Kidney (tissue), 22 donors: ENCODE measurements at places on chromosomes 7 and 10. TPM values are rescaled to one million over a fixed set of nuclear protein-coding genes. Genes with fewer than 3 reads are reported as not detected.

Gene HTR5A
- not detected for total RNA-seq

Gene EGR2
- total RNA-seq = 1.6 TPM

Gene PTPN20
- 1.9 TPM for total RNA-seq

Gene HTRA1
- 86.0 TPM for total RNA-seq

Gene CFAP43
- 7.2 TPM for total RNA-seq

Gene PPA1
- 116 TPM for total RNA-seq

Gene PNLIPRP1
- total RNA-seq = not detected

Gene CALML3
- not detected for total RNA-seq

Gene NEBL
- total RNA-seq = 21.2 TPM

Gene TMEM196
- 0.06 TPM for total RNA-seq

Gene CTAGE15
- total RNA-seq = 2.2 TPM

Gene RSU1
- total RNA-seq = 72.4 TPM

Gene NPFFR1
- 0.09 TPM for total RNA-seq

Gene AHCYL2
- total RNA-seq = 25.2 TPM

Gene JAKMIP3
- 0.16 TPM for total RNA-seq

Gene TLL2
- 0.98 TPM for total RNA-seq

Gene TAF5
- total RNA-seq = 2.5 TPM

Gene SPDYE2
- total RNA-seq = 0.50 TPM

Gene GPR15LG
- total RNA-seq = 0.44 TPM

Gene PNLIPRP2
- not detected for total RNA-seq

Gene WDFY4
- 13.3 TPM for total RNA-seq

Gene AGMO
- total RNA-seq = 1.4 TPM

Gene PSMC2
- 98.8 TPM for total RNA-seq

Gene TWIST1
- 1.3 TPM for total RNA-seq

Gene CYTH3
- 18.5 TPM for total RNA-seq

Gene PLEKHS1
- total RNA-seq = 0.41 TPM

Gene ADRA2A
- 7.8 TPM for total RNA-seq

Gene ASB10
- total RNA-seq = not detected

Gene INA
- 0.16 TPM for total RNA-seq

Gene SLC39A12
- 0.16 TPM for total RNA-seq

Gene WNT8B
- not detected for total RNA-seq

Gene OR2A5
- not detected for total RNA-seq

Gene CTBP2
- total RNA-seq = 111 TPM

Gene OR6B1
- not detected for total RNA-seq

Gene FAM131B
- total RNA-seq = 0.82 TPM

Gene TAS2R3
- total RNA-seq = 2.7 TPM

Gene PPP1R3C
- total RNA-seq = 20.3 TPM

Gene KDM7A
- total RNA-seq = 14.2 TPM

Gene LRRC4
- 1.6 TPM for total RNA-seq

Gene MALRD1
- 2.0 TPM for total RNA-seq

Gene GCK
- 0.25 TPM for total RNA-seq

Gene LIPK
- total RNA-seq = not detected
